Activated CD4-positive, CD25-positive, alpha-beta regulatory T cell treated with anti-CD3 and anti-CD28 coated beads, Interleukin-2, amount 50 U/mL, for 16 hours (primary cell): ENCODE measurements at places on chromosomes 11 and 22.

DNA sequence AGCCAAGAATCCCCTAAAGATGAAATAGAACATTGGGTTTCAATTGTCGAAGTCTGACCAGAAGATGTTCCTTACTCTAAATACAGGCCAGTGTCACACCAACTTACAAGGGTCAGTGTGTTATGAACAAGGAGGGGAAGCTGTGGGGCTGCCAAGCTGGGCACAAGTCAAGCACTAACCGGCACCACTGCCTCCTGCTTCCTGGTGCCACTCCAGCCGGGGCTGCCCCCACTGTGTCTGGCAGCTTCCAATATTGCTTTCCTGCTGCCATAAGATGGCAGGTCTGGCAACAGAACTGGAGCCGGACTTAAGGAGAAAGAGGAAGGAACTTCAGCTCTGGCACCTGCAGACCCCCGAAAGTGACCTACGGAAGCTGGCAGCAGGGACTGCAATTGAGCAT lies 13.7 kb upstream of the VPS37C start:
- no peak for DNase-seq

GRCh38 chr22:41488076-41488475 lies 19.2 kb downstream of the ACO2 start:
- DNase-seq = no peak

- DNase-seq = no peak
Measured at GRCh38 chr22:48972979-48973693, 854.5 kb downstream of the BRD1 start.

- no peak for DNase-seq
Measured at GRCh38 chr22:28910569-28911303, 27.4 kb downstream of the ZNRF3 start.

DNA sequence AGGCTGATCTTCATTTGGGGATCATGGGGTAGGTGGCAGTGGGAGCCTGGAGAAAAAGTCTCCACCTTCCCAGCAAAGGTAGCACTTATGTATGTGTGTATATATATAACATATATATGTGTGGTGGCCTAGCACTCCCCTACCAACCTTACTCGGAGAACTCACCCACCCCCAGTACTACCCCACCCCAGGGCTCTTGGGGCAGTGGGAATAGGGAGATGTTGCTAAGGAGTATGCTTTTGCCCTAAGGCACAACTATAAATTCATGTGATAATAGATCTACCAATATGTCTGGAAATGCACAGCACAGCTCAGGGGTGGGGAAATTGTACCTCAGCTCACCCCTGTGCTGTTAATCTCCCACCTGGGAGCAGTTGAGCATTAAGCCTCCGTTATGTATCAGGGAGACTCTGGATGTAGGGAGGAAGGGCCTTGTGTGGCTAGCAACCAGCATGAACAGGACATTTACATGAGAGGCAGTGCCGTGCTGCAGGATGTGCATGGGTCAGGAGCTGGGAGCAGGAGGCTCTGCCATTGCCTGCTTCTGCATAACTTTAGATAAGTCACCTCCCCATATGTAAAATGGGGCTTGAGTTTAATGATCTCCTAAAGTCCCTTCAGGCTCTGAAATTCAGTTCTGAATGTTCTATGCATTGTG lies 57.3 kb downstream of the C11orf91 start:
- no peak for DNase-seq

DNA sequence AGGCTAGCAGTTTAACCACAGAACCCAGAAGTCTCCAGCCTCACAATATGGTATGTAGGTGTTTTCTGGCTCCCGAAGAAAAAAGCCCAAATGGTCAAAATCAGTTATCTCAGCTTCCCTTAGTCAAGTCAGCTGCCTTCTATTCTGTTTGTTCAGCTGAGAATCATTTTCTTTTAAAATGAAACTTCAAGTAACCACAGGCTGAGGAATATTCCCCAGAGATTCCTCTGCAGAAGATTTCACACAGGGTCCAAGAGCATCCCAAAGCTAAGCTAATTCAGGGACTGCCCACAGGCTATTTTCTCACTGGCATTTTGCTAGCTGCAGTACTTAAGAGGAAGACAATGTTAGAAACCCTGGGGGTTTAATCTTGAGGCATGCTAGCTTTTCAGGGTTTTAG lies 977.0 kb upstream of the CHORDC1 start:
- no peak for DNase-seq

GRCh38 chr11:77990981-77991380 lies 3.5 kb downstream of the INTS4 start:
- no peak for DNase-seq

GRCh38 chr11:106717222-106717621 lies 301.1 kb downstream of the GUCY1A2 start:
- DNase-seq = no peak

DNA sequence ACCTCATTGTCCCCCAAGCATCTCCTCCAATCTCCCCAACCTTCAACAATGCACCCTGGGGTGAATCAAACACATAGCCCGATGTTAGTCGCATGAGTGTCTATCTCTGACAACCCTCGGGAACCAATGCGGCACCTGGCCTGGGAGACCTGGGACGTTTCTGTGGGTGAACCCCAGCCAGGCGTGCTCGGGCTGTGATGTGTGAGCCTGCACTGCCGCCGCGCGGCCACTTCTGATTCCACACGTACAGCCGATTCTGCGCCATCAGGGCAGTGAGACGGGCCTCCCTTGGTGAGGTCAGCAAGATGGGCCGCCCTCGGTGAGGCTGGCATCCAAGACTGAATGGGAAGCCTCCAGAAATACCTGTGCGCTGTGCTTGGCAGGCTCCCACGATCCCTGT lies 5.2 kb upstream of the H19 start:
- no peak for DNase-seq

GRCh38 chr11:63020671-63021291 lies 5.1 kb upstream of the SLC22A8 start:
- no peak for DNase-seq

DNA sequence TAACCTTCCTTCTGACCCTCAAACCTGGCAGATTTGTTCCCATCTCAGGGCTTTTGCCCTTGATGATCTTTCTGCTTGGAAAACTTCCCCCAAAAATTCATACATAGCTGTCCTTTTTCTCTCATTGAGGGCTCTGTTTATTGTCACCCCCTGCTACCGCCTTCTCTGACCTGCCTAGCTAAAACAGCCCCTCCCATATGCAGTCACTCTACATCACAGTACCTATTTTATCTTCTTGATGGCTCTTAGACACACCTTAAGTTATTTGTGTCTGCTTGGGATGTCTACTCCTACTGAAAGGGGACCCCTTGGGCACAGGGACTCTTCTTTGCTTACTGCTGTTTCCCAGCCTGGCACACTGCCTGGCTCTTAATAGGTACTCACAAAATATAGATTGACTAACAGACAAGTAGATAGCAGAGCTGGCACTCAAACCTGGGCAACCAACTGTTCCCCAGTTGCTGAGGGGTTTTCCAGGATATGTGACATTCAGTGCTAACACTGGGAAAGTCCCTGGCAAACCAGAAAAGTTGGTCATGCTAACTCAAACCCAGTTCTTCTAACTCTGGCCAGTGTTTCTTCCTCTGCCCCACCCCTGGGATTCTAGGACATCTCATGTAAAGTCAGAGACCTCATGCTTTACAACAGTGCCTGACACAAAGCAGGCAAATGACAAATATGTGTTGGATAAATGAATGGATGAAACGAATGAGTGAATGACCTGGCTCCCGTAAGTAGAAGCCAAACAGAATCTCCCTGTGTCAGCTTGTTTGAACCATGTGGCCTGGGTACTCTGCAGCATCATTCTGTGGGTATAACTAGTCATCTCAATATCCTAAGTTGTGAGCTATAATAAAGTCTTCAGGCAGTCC lies 19.8 kb upstream of the FJX1 start:
- no peak for DNase-seq

DNA sequence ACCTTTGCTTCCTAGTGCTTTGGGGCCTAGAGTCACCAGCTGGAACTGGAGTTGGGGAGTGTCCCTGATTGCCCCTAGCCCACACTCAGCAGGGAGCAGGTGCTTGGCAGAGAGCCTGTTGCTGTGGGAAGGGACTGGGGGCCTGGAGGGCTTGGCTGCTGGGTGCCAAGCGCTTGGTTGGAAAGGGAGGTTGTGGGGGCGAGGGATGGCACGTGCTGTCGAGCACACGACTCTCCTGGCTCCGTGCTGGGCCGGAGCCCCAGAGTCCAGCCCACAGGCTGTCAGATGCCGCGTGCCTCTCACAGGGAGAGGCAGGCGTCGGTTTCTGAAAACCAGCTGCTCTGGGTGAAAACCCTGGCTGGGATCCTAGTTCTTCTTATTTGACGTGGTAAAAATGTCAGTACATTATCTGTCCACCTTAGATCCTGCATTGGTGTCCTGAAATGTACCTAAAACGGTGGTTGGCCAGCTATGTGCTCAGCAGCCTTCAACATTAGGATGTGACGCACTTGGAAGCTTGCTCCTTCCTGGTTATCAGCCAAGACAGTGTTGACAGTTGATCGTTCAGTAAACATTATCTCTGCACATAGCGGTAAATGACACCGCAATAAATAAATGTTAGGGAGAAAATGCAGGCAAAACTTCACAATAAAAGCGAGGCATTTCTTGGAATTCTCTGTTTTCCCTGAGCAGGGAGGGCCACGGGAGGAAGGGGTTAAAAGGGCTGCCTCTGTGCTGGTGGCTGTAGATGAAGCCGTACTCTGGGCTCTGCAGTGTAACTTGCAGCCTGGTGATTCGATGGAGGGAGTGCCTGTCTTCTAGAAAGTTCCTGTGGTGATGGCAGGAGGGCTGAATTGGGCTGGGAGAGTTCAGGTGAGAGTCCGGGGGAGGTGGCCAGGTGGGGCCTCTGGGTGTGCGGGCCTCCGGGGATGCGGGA lies 29.2 kb downstream of the GRAMD4 start:
- no peak for DNase-seq

GRCh38 chr11:43010042-43010441 lies 301.8 kb upstream of the API5 start:
- no peak for DNase-seq

DNA sequence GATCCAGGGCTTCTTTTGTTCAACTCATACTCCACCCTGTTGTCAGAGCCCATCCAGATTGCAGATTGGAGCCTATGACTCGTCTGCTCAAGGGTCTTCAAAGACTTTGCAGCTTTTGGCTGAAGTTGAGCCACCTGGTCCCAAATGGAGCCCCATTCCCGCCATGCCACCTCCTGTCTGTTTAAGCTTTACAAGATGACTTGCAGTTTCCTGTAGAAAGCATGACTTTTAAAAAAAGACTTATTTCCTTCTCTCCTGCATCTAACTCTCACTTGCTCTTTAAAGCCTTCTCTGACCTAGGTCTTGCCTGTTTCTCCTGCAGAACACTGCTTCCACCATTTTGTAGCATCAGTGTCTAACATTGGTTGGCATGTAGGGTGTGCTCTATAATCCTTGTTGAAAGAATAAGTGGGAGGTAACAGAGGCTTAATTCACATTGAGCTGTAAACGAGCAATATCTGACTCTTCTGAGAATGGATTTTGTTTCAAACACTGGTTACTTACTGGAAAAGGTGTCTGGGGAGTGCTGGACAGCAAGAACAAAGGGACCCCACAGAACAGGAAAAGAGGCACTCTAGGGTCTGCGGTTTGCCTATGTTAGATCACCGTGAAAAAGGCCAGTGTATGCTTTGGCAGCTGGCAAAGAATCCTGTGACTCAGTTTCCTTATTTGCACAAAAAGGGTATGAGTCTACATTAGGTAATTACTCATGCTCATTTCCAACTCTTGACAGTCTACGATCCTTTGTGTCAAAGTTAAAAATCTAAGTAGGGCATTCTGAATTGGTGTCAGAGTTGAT lies 30.3 kb downstream of the NF2 start:
- no peak for DNase-seq

DNA sequence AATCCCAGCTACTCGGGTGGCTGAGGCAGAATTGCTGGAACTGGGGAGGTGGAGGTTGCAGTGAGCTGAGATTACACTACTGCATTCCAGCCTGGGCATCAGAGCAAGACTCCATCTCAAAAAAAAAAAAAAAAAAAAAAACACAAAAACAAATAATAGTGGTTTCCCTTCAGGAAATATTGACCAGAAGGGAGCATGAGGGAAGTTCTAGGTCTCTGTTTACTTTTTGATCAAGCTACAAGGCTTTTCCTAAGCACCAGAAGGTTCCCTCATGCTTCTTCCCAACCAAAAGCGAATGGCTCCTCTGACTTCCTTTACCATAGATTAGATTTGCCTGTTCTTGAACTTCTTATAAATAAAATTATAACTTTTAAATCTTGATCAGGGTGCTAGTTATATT lies 18.3 kb downstream of the MYO18B start:
- DNase-seq = no peak

DNA sequence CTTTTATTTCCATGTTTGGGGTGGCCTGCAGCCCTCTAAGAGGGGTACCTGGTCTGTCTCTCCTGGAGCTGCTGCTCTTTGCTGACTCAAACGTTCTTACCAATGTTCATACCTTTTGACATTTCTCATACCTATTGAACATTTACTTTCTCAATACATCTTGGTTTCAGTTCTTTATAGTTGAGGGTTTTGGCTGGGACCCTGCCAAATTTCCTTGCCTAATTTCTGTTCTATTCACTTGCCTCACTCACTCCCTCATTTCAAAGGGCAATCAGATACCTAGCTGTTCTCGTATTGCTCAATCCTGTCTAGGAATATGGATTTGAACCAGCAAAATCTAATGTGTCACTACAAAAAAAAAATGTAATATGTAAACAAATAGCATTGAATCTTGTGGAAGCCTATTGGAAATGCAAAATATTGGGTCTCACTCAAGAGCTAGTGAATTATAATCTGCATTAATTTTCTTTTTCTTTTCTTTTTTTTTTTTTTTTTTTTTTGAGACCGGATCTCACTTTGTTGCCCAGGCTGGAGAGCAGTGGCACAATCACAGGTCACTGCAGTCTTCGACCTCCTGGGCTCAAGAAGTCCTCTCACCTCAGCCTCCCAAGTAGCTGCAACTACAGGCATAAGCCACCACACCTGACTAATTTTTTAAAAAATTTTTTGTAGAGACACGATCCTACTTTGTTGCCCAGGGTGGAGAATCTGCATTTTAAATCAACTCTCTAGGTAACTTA lies 7.5 kb downstream of the OR6M1 start:
- no peak for DNase-seq
